ENCODE measurements at places on chromosomes 16 and 17. TPM values are rescaled to one million over a fixed set of nuclear protein-coding genes. Genes with fewer than 3 reads are reported as not detected.
A peak's percentile ranks its signal among the peaks of the same experiment; 100 is the strongest.

The LGALS9B gene
- 13.4 TPM for total RNA-seq

DNA sequence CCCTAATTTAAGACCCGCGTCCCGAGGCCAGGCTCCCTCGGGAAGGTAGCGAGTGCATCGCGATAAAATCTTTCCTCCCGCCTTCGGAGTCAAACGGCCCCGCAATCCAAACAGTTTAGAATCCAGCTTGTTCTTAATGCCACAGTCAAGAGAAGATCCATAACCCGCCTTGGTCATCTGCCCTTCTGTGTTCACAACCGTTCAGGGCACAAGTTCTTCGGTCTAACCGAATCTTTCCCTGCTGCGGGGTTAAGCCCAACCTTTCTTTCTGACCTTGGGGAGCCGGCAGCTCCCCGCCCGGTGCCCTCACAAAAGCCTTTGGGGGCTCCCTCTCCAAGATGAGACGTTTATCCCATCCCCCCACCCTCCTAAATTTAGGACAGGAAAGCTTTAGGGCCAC lies 30.3 kb downstream of the CPSF4L start:
- H3K27me3 ChIP-seq: no peaks in the 10 kb centered on the region
- peak overlapping the region; percentile 95 for H3K4me3 ChIP-seq
- peaks cover 14% of the 10 kb centered on the region for H3K36me3 ChIP-seq
- peaks cover 65% of the 10 kb centered on the region for H3K4me1 ChIP-seq
- peak; percentile 40 for DNase-seq

DNA sequence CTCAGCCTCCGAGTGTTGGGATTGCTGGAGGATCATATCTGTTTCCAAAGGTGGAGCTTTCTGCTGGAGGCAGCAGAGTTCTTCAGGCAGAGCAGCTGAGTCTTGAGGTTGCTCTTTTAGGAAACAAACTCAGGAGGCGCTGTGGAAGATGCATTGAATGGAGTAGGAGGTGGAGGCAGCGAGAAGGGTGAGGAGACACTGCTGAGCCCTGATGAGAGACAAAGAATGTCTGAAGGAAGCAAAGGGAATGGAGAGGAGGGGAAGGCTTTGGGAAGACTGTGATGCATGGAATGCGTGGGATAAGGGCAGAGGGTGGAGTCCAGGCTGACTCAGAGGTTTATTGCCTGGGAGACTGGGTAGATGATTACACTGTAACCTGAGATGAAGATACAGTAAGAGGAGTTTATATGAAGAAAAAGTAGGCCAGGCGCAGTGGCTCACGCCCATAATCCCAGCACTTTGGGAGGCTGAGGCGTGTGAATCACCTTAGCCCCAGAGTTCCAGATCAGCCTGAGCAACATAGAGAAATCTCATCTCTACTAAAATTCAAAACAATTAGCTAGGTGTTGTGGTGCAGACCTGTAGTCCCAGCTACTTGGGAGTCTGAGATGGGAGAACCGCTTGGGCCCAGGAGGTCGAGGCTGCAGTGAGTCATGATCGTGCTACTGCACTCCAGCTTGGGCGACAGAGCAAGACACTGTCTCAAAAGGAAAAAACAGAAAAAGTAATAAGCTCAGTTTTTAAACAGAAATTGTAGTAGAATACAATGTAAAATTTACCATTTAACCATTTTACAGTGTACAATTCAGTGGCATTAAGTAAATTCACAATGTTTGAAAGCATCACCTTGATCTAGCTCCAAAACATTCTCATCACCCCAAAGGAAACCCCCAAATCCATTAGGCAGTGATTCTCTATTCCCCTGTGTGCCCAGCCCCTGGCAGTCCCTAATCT lies 17.8 kb upstream of the TMEM219 start:
- H3K27ac ChIP-seq: peak overlapping the region; percentile 9
- H3K4me3 ChIP-seq: no peak overlapping the region
- no peaks in the 10 kb centered on the region for H3K27me3 ChIP-seq
- peaks cover 13% of the 10 kb centered on the region for H3K4me1 ChIP-seq

GRCh38 chr16:20291208-20292206 lies 35.8 kb downstream of the GP2 start:
- H3K36me3 ChIP-seq: no peaks in the 10 kb centered on the region
- peak; percentile 10 for DNase-seq
- no peak overlapping the region for H3K4me3 ChIP-seq
- H3K27ac ChIP-seq: no peak overlapping the region

DNA sequence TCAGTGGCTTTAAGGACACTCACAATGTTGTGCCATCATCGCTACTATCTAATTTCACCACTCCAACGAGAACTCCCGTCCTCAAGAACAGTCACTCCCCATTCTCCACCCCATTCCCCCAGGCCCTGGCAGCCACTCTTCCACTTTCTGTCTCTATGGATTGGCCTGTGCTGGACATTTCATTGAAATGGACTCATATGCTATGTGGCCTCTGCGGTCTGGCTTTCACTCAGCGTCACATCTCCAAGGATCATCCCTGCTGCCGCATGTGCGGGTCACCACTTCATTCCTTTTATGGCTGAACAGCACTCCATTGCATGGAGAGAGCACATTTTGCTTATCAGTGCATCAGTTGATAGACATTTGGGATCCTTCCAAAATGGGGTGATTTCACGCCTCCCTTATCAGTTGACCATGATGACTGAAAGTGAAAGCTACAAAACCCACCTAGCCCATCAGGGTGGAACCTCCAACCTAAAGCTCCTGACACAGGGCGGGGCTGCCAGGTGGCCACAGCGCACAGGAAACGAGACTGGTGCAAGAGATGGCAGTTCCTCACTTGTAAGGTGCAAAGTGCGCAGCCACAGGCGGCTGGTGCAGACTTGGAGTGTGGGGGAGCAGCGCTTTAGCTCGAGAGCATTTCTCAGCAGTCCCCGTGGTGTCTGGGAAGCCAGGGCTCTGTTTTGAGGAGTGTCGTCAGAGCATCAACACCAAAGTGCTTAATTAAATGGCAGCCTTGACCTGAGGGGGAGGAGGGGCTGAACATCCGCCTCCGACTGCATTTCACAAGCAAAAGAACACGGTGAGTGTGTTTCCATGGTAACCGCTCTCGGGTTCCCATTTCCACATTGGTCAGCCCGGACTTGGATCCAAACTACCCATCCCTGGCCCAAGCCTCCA lies 23.8 kb downstream of the COTL1 start:
- H3K4me3 ChIP-seq: no peak overlapping the region
- H3K4me1 ChIP-seq: peaks cover 65% of the 10 kb centered on the region
- H3K27me3 ChIP-seq: no peaks in the 10 kb centered on the region

DNA sequence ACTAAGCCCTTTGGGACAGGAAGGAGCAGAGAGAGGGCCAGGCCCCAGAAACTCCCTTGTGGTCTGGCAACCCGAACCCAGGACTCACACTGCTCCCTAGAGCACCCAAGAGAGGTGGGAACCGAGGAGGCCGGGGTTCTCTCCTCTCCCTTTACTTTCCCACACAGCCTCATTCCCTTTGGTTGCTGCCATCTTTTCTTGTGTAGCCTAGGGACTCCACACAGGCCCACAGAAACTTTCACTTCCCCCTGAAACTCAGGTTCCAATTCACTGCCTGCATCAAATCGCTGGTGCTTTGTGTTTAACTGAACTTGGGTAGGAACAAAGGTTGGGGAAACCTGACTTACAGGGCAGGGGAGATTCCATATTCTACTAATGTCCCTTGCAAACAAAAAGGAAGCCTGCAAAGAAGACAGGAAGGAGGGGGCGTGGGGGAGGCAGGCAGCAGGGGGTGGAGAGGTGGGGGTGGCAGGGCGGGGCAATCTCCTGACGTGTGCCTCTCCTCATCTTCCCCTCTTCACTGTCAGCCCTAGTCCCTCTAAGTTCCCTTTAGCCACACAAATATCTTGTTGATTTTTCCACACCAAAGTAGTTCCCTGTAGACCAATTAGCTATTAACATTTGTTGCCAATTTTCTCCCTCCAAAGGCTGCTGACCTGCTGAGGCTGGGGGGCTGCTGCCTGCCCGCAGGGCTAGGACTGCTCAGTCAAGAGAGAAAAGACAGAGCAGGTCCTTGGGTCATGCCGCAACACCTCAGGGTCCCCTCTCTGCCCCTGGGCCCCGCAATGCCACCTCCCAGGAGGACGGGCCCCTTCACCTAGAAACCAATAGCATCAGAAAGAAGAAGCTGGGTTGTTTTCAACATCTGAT lies 8.0 kb downstream of the ST3GAL2 start:
- H3K36me3 ChIP-seq: no peaks in the 10 kb centered on the region
- H3K4me3 ChIP-seq: no peak overlapping the region
- H3K27ac ChIP-seq: peak overlapping the region; percentile 91
- peak; percentile 81 for DNase-seq

DNA sequence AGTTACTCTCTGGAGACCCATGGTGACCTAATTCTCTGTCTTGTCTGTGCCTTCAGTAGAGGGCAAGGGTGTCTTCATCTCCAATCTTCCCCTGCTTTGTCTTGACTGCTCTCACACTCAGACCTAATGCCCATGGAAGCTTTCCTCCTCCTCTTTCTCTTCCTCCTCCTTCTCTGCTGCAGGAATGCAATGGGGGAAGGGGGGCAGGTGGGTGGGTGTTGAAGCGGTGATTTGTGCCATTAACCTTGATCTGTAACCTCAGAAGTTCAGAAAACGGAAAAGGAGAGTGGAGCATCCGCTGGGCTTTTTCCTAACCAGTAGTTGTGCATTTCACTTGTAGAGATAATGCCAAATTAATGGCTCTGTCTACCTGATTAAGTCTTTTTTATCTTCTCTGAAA lies 172.3 kb upstream of the CDH11 start:
- H3K27ac ChIP-seq: no peak overlapping the region
- H3K36me3 ChIP-seq: no peaks in the 10 kb centered on the region
- DNase-seq: no peak
- H3K4me1 ChIP-seq: no peaks in the 10 kb centered on the region
- no peak overlapping the region for H3K4me3 ChIP-seq

The ANKRD40CL gene
- total RNA-seq: 2.8 TPM

DNA sequence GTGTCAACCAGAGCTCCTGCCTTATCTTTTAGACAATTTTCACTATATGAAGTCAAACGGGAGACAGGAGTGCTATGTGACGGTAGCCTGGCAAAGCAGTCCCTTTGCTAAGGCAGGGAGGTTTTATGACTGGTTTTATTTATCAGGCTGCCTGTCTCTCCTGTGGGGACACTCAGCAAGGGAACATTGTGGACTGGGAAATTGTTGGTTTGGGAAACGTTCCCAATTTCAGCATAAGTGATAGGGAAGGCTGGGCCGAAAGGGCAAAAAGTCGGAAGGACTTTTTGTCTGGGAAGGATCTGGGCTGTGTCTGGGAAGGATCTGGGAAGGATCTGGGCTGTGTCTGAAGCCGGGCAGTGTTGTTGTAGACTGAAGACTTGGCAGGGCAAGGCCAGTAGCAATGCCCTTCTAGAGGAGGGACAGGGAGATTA lies 211.2 kb downstream of the PARN start:
- peaks cover 22% of the 10 kb centered on the region for H3K4me1 ChIP-seq
- H3K27me3 ChIP-seq: no peaks in the 10 kb centered on the region
- H3K4me3 ChIP-seq: no peak overlapping the region
- H3K27ac ChIP-seq: peak overlapping the region; percentile 61

GRCh38 chr17:40614431-40615067 lies 33.1 kb downstream of the SMARCE1 start:
- H3K4me3 ChIP-seq: no peak overlapping the region
- no peak overlapping the region for H3K27ac ChIP-seq
- no peaks in the 10 kb centered on the region for H3K27me3 ChIP-seq

The MT1A gene
- total RNA-seq: 4.3 TPM

DNA sequence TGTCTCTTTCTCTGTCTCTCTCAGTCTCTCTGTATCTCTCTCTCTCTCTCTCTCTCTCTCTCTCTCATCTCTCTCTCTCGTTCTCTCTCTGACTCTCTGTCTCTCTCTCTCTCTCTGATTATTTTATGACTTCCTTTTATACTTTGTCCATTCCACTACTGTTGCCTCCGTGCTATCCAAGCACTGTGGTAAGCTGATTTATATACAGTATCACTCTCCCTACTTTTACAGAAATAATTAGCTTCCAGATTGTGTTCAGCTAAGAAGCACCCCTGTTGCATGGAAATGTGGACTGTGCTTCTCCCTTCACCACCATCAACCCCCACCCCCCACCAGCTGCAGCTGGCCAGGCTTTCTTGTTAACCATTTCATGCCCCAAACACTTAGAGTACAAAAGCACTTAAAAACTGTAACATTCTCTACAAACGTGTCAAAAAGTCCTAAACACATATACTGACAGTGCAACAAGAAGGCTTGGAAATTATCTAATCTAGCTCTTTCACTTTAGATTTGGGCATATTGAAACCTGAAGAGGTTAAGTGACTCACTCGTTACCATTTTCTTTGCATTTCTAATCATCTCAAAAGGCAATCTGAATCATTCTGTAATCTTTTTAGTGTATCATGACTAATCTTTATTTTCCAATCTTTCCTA lies 11.6 kb upstream of the TMEM100 start:
- no peak overlapping the region for H3K4me3 ChIP-seq
- DNase-seq: no peak
- peaks cover 38% of the 10 kb centered on the region for H3K4me1 ChIP-seq
- H3K27ac ChIP-seq: peak overlapping the region; percentile 83
- no peaks in the 10 kb centered on the region for H3K27me3 ChIP-seq

DNA sequence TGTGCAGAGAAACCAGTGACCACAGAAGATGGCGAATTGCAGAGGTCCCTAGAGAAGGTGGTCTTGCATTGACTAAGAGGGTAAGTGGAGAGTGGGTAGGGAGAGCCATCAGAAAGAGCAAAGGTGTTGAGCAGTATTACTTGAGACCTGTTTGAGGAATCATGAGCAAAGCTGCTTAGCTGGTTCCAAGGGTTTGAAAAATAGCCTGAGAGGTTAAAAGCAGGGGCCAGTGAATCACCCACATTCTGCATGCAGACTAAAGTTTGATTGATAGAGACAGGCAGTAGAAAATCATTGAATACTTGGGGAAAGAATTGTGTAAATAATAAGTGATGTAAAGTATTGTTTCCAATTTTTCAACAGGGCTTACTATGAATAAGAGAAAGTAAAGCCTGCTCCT lies 34.0 kb upstream of the KCNJ16 start:
- H3K4me3 ChIP-seq: no peak overlapping the region
- H3K27me3 ChIP-seq: no peaks in the 10 kb centered on the region
- DNase-seq: no peak
- no peaks in the 10 kb centered on the region for H3K4me1 ChIP-seq
- no peaks in the 10 kb centered on the region for H3K36me3 ChIP-seq

The CDH13 gene
- total RNA-seq: 0.29 TPM

The APRT gene
- 340 TPM for total RNA-seq

The CALB2 gene
- 1.4 TPM for total RNA-seq

- peaks cover 84% of the 10 kb centered on the region for H3K4me1 ChIP-seq
- peak overlapping the region; percentile 10 for H3K4me3 ChIP-seq
- DNase-seq: peak; percentile 95
- no peaks in the 10 kb centered on the region for H3K27me3 ChIP-seq
These were observed 36.0 kb downstream of the CHD9 start for GRCh38 chr16:53090591-53091411.
